ENCODE measurements at places on chromosomes 16 and 17.

- DNase-seq: no peak
Observed at GRCh38 chr17:34400301-34400931, 37.4 kb upstream of the CCL1 start.

- no peak for DNase-seq
Observed at GRCh38 chr16:85981826-85982562, 83.0 kb downstream of the IRF8 start.

DNA sequence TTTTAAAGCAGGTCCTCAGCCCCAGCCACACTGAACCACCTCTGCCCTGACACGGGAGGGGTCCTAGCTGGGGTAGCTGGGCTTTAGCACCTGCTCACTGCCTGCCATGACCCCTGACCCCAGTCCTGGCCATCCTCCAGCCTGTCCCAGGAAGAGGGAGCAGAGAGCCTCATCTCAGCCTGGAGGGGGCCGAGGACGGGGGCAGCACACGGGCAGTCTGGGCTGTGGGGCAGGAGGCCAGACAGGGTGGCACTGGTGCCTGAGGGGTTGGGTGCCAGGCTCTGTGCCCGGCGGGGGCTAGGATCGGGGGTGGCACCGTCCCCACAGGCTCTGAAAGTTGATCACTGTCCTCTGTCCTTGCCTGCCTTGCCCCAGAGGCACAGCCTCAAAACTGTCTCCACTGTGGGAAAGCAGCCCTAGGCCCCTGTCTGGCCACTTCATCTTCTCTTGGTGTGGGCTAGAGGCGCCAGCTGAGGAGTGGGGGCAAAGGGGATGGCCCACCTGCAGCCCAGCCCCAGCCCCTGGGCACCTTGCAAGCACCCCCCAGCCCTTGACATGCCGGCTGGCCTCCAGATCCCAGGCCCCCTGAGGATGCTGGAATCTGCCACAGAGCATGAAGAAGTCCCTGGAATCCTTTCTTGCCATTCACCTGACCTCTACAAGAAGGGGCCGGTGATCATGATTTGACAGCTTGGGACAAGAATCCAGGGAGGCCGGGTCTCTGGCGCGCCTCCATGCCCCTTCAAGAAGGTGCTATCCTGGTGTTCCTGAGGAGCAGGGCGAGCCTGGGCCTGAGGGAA is 15.7 kb downstream of the ENDOV start:
- no peak for DNase-seq

GRCh38 chr16:46736695-46737094 is 11.4 kb downstream of the MYLK3 start:
- DNase-seq: no peak

DNA sequence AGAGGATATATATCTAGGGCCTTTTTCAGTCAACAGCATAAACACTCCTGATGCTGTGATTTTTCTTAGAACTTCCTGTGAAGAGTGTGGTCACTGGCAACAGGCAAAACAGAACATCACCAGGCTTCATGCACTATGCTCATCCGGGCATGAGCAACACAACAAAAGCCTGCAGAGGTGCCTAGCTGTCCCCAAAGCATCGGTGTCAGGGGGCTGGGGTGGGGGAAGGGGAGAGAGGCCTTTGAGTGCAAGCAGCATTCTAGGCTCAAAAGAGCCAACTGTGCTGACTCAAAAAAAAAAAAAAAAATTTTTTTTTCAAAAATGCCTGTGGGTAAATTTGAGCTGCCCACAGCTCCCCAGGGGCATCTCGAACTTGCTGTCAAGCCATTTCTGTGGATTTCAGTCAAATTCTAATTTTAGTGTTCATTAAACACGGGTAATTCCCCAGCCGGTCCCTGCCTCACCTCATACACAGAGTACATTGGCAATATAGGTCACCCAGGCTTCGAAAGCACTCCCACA is 194.6 kb upstream of the DYNLRB2 start:
- DNase-seq: no peak
